Activated CD4-positive, alpha-beta T cell treated with anti-CD3 and anti-CD28 coated beads, Interleukin-2, amount 10 ng/mL, durations not matched to agents 24 days and 14 days (primary cell): ENCODE measurements at places on chromosomes 6 and 20. TPM values are rescaled to one million over a fixed set of nuclear protein-coding genes. Genes with fewer than 3 reads are reported as not detected.

RIPOR3 gene
- total RNA-seq = not detected in 2 replicates

GRCh38 chr6:112281821-112282615, 27.7 kb upstream of the LAMA4 start:
- peaks cover 15% of the 10 kb centered on the region for H3K4me1 ChIP-seq
- no peak overlapping the region for H3K27ac ChIP-seq
- H3K4me3 ChIP-seq = no peak overlapping the region
- DNase-seq = no peak
- H3K36me3 ChIP-seq = no peaks in the 10 kb centered on the region
- H3K27me3 ChIP-seq = peaks cover 57% of the 10 kb centered on the region

DNA sequence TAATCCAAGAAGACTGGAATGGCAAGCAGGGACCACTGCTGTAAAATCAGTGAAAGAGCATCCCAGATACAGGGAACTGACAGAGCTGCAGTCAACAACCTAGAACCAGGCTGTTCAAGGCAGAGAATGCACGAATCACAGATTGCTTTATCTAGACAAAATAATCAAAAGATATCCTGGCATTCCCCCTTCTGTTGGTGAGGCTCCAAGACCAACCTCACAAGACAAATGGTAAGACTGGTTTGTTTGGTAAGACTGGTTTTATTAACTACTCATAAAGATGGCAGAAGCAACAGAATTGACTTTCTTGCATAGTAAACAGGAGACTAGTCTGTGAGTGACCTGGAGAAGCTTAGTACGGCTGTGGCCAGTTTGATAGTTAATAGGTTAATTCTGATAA, 88.8 kb upstream of the AHI1 start:
- H3K27ac ChIP-seq = peak overlapping the region; percentile 97
- peaks cover 72% of the 10 kb centered on the region for H3K4me1 ChIP-seq
- peak overlapping the region; percentile 40 for H3K4me3 ChIP-seq
- DNase-seq = peak; percentile 62
- H3K27me3 ChIP-seq = no peaks in the 10 kb centered on the region
- peaks cover 66% of the 10 kb centered on the region for H3K36me3 ChIP-seq

OCSTAMP gene
- 0.37 and 0.40 TPM in 2 replicates for total RNA-seq

C6orf141 gene
- 0.14 TPM in 1 of 2 replicates, not detected in the other for total RNA-seq

DNA sequence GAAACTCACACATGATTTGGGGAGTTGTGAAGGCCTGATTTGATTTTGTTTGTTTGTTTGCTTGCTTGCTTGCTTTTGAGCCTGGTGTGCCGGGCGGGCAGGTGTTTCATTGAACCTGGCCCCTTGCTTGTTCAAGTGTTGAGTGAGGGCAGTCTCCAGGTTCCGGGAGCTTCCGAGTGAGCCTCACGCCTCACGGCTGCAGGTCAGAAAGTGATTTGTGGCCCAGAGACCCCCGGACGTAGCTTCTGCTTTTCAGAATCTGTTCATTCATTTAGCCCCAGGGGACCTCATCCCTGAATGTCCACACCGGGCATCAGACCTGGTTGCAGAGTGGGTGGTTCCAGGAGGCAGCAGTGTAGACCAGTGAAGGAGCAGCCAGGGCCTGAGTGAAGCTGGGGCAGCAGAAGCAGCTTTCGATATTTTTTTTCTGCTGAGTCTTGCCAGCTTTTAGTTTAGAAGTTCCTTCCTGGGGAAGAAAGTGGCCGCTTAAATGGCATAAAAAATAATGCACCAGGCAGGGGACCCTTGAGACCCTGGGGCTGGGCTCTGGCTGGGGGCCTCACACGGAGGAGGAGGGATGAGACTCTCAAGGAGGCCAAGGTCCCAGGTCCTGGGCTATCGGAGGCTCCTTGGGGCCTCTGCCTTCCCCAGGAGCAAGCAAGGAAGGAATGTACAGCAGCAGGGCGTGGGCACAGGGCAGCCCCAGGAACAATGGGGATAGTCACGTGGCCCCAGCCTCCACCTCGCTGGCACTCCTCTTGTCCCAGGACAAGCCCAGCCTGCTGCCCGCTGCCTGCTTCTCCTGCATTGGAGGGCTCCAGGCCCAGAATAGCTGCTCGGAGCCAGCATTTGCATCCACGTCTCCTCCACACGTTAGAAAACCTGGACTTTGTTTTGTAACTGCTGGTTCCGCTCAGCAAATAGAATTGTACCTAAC, 89.2 kb upstream of the BHLHE23 start:
- H3K27me3 ChIP-seq = no peaks in the 10 kb centered on the region
- no peaks in the 10 kb centered on the region for H3K36me3 ChIP-seq
- no peaks in the 10 kb centered on the region for H3K4me1 ChIP-seq
- no peak overlapping the region for H3K27ac ChIP-seq
- H3K4me3 ChIP-seq = no peak overlapping the region
- DNase-seq = no peak

ULBP2 gene
- total RNA-seq = 0.40 and 0.47 TPM in 2 replicates

- DNase-seq = no peak
- no peaks in the 10 kb centered on the region for H3K36me3 ChIP-seq
- H3K4me3 ChIP-seq = no peak overlapping the region
- peaks cover 12% of the 10 kb centered on the region for H3K27me3 ChIP-seq
- no peak overlapping the region for H3K27ac ChIP-seq
Measured at GRCh38 chr6:149014631-149015534, 268.1 kb downstream of the UST start.

- no peak overlapping the region for H3K4me3 ChIP-seq
- H3K27ac ChIP-seq = no peak overlapping the region
- DNase-seq = no peak
- H3K4me1 ChIP-seq = no peaks in the 10 kb centered on the region
- no peaks in the 10 kb centered on the region for H3K27me3 ChIP-seq
Measured at GRCh38 chr20:52524861-52525260, 333.3 kb upstream of the ZFP64 start.

DNA sequence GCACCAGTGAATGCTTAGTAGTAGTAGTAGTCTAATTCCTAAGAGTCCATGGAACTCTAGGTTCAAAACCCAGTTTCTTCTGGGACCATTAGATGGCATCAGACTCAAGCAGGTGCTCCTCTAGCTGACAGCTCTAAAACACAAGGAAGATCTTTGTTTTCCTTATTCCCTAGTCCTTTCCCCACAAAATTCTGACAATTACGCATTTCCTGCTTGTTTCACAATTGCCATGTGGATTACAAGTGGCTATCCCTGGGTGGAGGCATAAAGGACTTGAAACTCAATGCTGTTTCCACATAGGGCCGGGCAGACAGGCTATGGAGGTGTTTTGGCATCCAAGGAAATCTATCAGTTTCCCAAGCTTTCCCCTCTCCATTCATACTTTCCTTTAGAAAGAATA, 9.2 kb upstream of the HLA-DOB start:
- peak; percentile 53 for DNase-seq
- no peak overlapping the region for H3K4me3 ChIP-seq
- H3K36me3 ChIP-seq = peaks cover 40% of the 10 kb centered on the region

PTGIS gene
- 51.7 and 57.6 TPM in 2 replicates for total RNA-seq

HLA-DRB1 gene
- 14.2 and 15.0 TPM in 2 replicates for total RNA-seq

- H3K36me3 ChIP-seq = peaks cover 44% of the 10 kb centered on the region
- no peak for DNase-seq
- no peaks in the 10 kb centered on the region for H3K27me3 ChIP-seq
- no peak overlapping the region for H3K27ac ChIP-seq
- no peaks in the 10 kb centered on the region for H3K4me1 ChIP-seq
- no peak overlapping the region for H3K4me3 ChIP-seq
Measured at GRCh38 chr6:150934380-150934779, 68.9 kb downstream of the MTHFD1L start.

DDX43 gene
- total RNA-seq = 0.26 and 0.69 TPM in 2 replicates

DNA sequence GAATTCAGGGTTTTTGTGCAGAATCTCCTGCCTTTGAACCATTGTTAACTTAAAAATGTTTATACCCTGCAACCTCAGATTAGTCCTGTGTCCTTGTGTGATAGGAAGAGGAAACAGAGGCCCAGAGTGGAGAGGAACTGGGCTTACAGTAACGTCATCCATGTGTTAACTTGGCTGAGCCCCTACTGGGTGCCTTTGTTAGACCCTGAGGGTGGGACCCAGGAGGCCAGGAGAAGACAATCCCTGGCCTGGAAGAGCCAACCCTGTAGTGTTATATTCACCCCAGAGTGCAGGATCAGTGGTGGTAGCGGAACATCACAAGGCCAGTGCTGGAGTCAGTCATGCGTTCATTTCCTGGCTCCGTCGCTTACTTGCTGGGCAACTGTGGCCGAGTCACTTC, 10.6 kb downstream of the MYLK2 start:
- no peaks in the 10 kb centered on the region for H3K4me1 ChIP-seq
- H3K27ac ChIP-seq = no peak overlapping the region
- no peaks in the 10 kb centered on the region for H3K27me3 ChIP-seq
- DNase-seq = no peak
